ENCODE measurements at places on chromosomes 6 and 20. TPM values are rescaled to one million over a fixed set of nuclear protein-coding genes. Genes with fewer than 3 reads are reported as not detected.

SLC44A4 gene
- total RNA-seq: not detected

GRCh38 chr6:38113825-38114576, 294.5 kb downstream of the ZFAND3 start:
- no peak overlapping the region for H3K27ac ChIP-seq
- H3K4me1 ChIP-seq: no peaks in the 10 kb centered on the region
- no peaks in the 10 kb centered on the region for H3K27me3 ChIP-seq
- no peak for DNase-seq
- no peak overlapping the region for H3K4me3 ChIP-seq

DNA sequence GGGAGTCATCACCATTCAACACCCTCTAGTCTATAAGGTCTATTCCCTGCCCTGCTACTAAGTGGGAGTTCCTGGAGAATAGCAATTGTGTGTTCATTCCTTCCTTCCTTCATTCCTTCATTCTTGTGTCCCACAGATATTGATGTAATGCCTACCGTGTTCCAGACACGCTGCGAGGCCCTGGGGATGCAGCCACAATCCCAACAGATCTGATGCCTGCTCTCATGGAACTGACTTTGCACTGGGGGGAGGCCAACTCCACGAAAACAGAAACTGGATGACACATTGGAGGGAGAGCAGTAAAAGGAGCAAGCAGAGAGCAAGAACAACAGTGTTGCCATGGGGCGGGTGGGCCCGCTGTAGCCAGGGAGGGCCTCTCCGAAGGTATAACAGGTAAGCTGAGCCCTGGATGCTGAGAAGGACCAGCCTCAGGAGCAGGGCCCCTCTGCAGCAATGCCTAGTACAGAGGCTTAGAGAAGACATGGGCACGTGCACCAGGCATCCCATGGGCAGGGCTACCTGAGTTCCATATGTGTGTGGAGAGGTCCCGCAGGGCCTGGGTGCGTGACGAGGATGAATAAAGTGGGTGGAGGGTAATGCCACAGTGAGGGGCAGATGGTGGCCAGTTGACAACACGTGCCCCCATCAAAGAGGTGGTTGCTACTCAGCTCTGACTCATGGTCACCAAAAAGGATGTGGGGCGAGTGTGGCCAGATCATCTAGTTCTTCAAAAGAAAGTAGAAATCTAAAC, 173.9 kb downstream of the NFATC2 start:
- no peaks in the 10 kb centered on the region for H3K36me3 ChIP-seq
- no peaks in the 10 kb centered on the region for H3K4me1 ChIP-seq
- no peak overlapping the region for H3K4me3 ChIP-seq
- DNase-seq: no peak

- no peak for DNase-seq
- no peak overlapping the region for H3K27ac ChIP-seq
- no peak overlapping the region for H3K4me3 ChIP-seq
- H3K27me3 ChIP-seq: no peaks in the 10 kb centered on the region
- H3K36me3 ChIP-seq: no peaks in the 10 kb centered on the region
These were observed 37.7 kb downstream of the PPP1R14C start for GRCh38 chr6:150180517-150180916.

DNA sequence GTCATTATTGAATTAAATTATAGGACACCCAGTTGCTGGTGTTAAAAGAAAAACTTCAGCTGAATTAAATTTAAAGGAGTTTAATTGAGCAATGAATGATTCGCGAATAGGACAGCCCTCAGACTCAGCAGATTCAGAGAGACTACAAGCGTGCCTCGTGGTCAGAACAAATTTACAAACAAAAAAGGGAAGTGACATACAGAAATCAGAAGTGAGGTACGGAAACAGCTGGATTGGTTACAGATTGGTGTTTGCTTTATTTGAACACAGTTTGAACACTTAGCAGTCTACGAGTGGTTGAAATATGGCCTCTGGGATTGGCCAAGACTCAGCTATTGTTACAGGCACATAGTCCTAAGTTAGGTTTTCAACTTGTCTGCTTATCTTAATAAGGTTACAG, 25.8 kb upstream of the TNFRSF21 start:
- H3K4me1 ChIP-seq: no peaks in the 10 kb centered on the region
- no peak overlapping the region for H3K4me3 ChIP-seq
- no peaks in the 10 kb centered on the region for H3K27me3 ChIP-seq
- no peak for DNase-seq
- H3K27ac ChIP-seq: no peak overlapping the region

PAX1 gene
- total RNA-seq: not detected

ZSCAN31 gene
- 2.4 TPM for total RNA-seq

LTA gene
- total RNA-seq: 12.3 TPM

GRCh38 chr6:31680226-31681134, at the start of gene LY6G5C:
LY6G5C (minus strand) TSS chr6:31681067; CDS start chr6:31680373, 694 bp downstream.
- no peaks in the 10 kb centered on the region for H3K27me3 ChIP-seq
- peaks cover 16% of the 10 kb centered on the region for H3K4me1 ChIP-seq
- peak within 1 kb of the TSS; percentile 78 for H3K4me3 ChIP-seq

ALDH8A1 gene
- total RNA-seq: 1.7 TPM

- DNase-seq: no peak
- H3K36me3 ChIP-seq: no peaks in the 10 kb centered on the region
- H3K27me3 ChIP-seq: no peaks in the 10 kb centered on the region
- H3K4me3 ChIP-seq: no peak overlapping the region
These were observed 61.4 kb downstream of the FAM135A start for GRCh38 chr6:70474751-70475150.

SUMO4 gene
- 20.0 TPM for total RNA-seq

DNA sequence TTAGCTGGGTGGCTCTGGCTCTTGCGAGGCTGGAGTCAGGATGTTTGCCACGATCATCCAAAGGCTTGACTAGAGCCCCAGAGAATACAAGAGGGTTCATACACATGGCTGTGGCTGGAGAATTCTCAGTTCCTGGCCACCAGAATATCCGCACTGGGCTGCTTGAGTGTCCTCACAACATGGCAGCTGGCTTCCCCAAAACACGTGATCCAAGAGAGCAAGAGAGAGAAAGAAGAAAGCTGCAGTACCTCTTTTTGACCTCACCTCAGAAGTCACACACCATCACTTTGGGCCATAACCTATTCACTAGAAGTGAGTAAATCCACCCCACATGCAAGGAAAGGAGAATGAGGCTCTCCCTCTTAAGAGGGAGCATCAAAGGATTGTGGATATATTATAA, 21.5 kb upstream of the BPIFB1 start:
- H3K4me1 ChIP-seq: no peaks in the 10 kb centered on the region
- DNase-seq: no peak
- H3K27ac ChIP-seq: no peak overlapping the region

GRCh38 chr20:50304501-50304856, 113.8 kb downstream of the CEBPB start:
- DNase-seq: no peak
- no peaks in the 10 kb centered on the region for H3K36me3 ChIP-seq
- no peak overlapping the region for H3K4me3 ChIP-seq
- H3K4me1 ChIP-seq: no peaks in the 10 kb centered on the region
- H3K27ac ChIP-seq: no peak overlapping the region

KLC4 gene
- total RNA-seq: 42.5 TPM

DNA sequence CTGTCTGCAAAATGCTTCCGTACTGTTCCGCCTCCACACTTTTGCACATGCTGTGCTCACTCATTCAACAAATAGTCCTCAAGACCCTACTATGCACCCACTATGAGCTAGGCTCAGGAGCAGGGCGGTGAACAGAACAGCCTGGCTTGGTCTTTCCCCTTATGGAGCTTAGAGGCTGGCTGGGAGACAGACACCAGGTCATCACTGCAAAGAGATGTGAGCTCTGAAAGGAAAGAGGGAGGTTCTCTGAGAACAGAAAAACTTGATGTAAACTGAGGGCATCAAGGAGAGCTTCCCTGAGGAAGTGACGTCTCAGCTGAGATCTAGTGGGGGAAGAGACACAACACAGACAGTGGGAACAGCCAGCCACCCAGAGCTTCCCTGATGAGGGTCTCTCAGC, 31.0 kb upstream of the TGM2 start:
- no peak for DNase-seq
- H3K4me1 ChIP-seq: no peaks in the 10 kb centered on the region
- no peaks in the 10 kb centered on the region for H3K27me3 ChIP-seq
- no peak overlapping the region for H3K27ac ChIP-seq

RAB23 gene
- 0.86 TPM for total RNA-seq

- peaks cover 12% of the 10 kb centered on the region for H3K4me1 ChIP-seq
- no peaks in the 10 kb centered on the region for H3K36me3 ChIP-seq
- H3K27ac ChIP-seq: no peak overlapping the region
- no peak for DNase-seq
- no peaks in the 10 kb centered on the region for H3K27me3 ChIP-seq
These were observed 23.8 kb downstream of the MAN1A1 start for GRCh38 chr6:119325559-119326265.

- no peaks in the 10 kb centered on the region for H3K4me1 ChIP-seq
- no peaks in the 10 kb centered on the region for H3K36me3 ChIP-seq
- no peaks in the 10 kb centered on the region for H3K27me3 ChIP-seq
- no peak for DNase-seq
These were observed 130.8 kb downstream of the SYCP2 start for GRCh38 chr20:59802471-59803221.

- no peaks in the 10 kb centered on the region for H3K36me3 ChIP-seq
- H3K27me3 ChIP-seq: no peaks in the 10 kb centered on the region
- H3K4me1 ChIP-seq: no peaks in the 10 kb centered on the region
- no peak overlapping the region for H3K27ac ChIP-seq
These were observed 225.2 kb downstream of the FOXC1 start for GRCh38 chr6:1834646-1835516.

DNA sequence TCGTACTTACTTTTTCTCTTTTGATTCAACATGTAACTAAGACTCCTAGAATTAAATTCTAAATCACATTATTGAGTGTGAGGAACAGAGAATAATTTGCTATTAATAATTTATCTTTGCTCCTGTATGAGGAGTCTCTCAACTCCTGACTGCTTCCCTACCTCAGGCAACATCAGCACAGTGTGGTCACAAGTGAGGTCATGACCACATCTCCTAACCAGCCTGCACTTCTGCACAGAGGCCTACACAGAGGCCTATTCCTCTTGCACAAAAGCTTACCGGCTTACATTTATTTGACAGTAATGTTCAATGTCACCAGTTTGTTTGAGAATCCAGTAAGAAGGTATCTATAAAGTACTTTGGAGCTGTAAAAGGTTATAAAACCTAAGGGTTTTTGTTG, 637.4 kb upstream of the MARCKS start:
- H3K27ac ChIP-seq: no peak overlapping the region
- H3K36me3 ChIP-seq: no peaks in the 10 kb centered on the region
- no peak for DNase-seq
- H3K4me1 ChIP-seq: no peaks in the 10 kb centered on the region
- H3K4me3 ChIP-seq: no peak overlapping the region
- no peaks in the 10 kb centered on the region for H3K27me3 ChIP-seq

TFEB gene
- 11.8 TPM for total RNA-seq

DNA sequence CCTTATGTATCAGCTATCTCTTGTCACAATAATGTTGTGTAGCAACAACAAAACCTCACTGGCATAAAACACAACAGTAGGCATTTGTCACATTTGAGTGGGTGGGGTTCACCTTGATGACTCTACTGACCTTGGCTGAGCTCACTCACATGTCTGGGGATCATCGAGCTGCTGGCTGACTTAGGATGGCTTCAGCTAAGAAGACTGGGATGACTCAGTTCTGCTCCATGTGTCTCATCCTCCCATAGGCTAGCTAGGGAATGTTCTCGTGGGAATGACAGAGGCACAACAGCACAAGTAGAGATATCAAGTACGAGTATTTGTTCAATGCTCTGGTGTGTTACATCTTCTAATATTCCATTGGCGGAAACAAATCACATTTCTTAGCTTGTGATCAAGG, 167.9 kb downstream of the PLCB1 start:
- no peaks in the 10 kb centered on the region for H3K4me1 ChIP-seq
- DNase-seq: no peak

GRCh38 chr6:137705160-137706082, 161.6 kb upstream of the TNFAIP3 start:
- H3K4me3 ChIP-seq: no peak overlapping the region
- no peaks in the 10 kb centered on the region for H3K27me3 ChIP-seq
- no peak overlapping the region for H3K27ac ChIP-seq
- DNase-seq: peak; percentile 61
- H3K36me3 ChIP-seq: no peaks in the 10 kb centered on the region
- peaks cover 22% of the 10 kb centered on the region for H3K4me1 ChIP-seq

DNA sequence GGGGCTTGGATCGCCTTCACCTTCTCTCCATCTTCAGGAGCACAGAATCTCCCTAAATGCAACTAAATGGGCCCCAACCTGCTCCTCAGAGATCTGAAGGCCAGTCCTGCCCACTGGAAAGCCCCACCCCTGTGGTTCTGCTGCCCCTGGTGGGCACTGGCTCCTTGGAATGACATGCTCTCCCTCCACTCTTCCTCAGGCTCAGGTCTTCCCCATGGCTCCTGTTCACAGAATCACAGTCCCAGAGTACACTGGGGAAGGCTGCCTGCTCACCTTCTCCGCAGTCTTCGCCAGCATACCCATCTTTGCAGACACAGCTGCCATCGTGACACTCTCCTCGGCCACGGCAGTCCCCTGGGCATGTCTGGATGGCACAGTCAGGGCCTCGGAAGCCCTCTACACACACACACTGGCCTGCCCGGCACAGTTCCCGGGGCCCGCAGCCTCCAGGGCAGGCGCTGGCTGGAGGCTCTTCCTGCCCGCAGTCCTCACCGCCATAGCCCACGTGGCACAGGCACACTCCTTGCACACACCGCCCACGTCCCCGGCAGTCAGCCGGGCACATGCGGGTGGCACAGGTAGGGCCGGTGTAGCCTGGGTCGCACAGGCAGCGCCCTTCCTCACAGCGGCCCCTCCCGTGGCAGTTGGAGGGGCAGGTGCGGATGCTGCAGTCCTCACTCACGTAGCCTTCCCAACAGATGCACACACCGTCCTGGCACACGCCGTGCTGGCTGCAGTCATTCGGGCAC, 13.6 kb downstream of the TNXB start:
- no peaks in the 10 kb centered on the region for H3K4me1 ChIP-seq
- H3K27me3 ChIP-seq: no peaks in the 10 kb centered on the region
- H3K27ac ChIP-seq: no peak overlapping the region
- no peak for DNase-seq

- H3K4me3 ChIP-seq: no peak overlapping the region
- DNase-seq: no peak
These were observed 298.1 kb upstream of the FOXQ1 start for GRCh38 chr6:1013656-1014430.

- H3K36me3 ChIP-seq: no peaks in the 10 kb centered on the region
- H3K27ac ChIP-seq: peak overlapping the region; percentile 47
- H3K4me1 ChIP-seq: peaks cover 24% of the 10 kb centered on the region
These were observed 44.9 kb upstream of the SUPT3H start for GRCh38 chr6:45422503-45423110.

DNA sequence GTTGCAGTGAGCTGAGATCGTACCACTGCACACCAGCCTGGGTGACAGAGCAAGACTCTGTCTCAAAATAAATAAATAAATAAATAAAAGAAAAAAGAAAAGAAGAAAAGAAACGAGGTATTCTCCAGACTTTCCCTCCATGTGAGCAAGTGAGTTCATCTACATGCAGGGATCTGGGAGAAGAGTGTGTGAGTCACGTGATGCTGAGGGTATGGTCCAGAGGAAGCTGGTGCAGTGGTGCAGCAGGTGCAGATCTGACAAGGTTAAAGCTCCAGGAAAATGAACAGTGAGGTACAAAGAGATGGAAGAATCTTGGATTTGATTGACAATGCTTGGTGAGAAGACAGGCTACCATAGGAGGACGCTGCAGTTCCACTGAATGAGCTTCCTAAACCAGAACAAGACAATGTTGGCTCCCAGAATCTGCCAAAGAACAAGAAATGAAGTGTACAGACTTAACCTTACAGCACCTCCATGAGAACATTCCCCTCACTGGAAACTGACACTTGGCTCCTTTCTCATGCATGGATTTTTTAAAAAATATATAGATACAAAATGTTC, 79.5 kb upstream of the BTBD3 start:
- H3K27me3 ChIP-seq: no peaks in the 10 kb centered on the region
- no peak for DNase-seq
- H3K4me1 ChIP-seq: no peaks in the 10 kb centered on the region
- H3K4me3 ChIP-seq: no peak overlapping the region
- no peak overlapping the region for H3K27ac ChIP-seq
- no peaks in the 10 kb centered on the region for H3K36me3 ChIP-seq
